Mammary epithelial cell (primary cell): ENCODE measurements at places on chromosomes 5 and 9. TPM values are rescaled to one million over a fixed set of nuclear protein-coding genes. Genes with fewer than 3 reads are reported as not detected.

- no peak for DNase-seq
Observed at GRCh38 chr5:176169393-176170063, 68.7 kb upstream of the SIMC1 start.

DNA sequence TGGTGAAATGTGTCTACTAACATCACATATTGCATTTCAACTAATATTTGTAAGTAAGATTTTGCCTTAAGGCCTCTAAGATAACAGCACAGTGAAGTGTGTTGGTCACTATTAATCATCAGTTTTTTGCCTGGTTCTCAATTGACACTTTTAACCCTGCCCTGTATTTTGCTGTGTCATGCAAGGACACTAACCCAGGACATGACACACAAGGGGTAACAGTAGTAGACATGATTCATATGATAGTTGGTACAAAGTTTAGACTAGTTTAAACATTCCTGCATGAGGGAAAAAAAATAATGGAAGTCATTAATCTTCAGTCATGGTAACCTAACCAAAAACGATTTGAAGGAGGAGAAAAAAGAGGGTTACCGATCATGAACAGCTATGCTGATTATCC is 207.0 kb downstream of the DEPDC1B start:
- DNase-seq = peak; percentile 82

The GLRX gene
- total RNA-seq = 8.3 TPM

The LCN12 gene
- total RNA-seq = 0.68 TPM in 1 of 2 replicates, not detected in the other

The SGCD gene
- total RNA-seq = 0.17 TPM
